ENCODE measurements at places on chromosomes 6 and 20.

DNA sequence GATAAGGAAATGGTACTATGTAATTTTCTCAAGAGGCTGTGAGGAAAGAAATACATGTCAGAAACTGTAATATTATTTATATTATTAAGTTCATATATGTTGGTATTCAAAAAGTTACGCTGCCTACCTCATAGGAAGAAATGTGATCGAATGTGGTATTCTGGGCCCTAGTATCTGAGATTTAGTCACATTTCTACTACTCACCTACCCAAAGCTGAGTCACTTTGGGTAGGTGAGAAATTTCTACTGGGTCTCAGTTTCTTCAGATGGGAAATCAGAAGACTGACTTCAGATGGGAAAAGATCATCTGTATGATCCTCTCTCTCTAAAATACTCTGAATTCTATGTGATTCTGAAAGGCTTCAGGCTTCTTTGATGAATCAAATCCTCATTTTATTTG is 411.0 kb downstream of the SYNE1 start:
- DNase-seq = no peak

DNA sequence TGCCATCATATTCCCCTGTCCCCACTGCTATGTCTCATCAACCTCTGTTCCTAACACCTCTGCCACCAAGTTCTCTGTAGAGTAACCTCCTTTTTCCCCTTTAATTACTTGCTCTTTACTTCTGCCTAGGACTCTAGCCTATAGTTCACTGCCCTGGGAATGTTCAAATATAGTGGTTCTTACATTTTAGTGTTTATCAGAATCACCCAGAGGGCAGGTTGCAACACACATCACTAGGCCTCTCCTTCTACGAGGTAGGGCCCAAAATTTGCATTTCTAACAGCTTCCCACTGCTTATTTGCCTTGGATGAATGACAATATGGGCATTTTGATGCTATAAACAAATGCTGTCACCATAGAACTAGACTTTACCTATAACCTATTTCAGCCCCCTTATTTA is 23.1 kb upstream of the C6orf141 start:
- no peak for DNase-seq

GRCh38 chr20:4946585-4946984 is 54.7 kb downstream of the SLC23A2 start:
- no peak for DNase-seq

GRCh38 chr6:105609375-105609991 is 206.6 kb upstream of the PREP start:
- DNase-seq = no peak

DNA sequence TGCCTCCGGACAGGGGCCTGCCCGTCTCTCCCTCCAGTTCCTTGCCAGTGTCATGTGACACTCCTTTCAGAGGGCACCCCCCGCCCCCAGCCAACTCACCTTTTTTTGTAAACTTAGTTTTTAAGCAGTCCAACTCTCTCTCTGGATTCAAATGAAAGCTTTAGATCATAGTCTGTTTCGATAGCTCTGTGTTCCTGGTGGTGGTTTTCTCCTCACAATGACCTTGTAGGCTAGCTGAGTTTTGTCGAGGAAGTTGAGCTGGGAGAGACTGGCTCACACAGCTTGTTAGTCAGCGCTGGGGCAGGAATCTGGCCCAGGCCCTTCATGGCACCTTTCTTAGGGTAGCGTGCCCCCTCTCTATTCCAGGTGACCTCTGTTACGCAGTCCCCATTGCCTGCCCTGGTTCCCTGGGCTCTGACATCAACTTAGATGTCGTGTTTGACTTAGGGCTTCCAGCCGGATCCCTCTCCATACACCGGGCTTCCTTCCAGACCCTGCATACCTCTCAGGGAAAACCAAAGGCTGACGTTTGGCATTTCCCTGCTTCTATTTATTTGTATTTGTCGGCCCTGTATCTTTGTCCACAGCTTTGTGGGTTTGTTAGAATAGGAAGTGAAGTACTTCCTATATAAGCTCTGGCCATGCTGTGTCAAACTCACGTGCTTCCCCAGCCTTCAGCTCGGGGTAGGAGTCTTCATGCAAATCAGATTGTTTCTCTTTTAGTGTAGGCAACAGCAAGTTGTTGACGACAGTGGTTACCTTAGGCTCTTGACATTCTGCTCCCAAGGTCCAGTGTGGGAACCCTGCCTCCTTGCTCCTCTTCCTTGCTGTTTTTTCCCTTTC is 12.7 kb downstream of the IGF2R start:
- DNase-seq = no peak

DNA sequence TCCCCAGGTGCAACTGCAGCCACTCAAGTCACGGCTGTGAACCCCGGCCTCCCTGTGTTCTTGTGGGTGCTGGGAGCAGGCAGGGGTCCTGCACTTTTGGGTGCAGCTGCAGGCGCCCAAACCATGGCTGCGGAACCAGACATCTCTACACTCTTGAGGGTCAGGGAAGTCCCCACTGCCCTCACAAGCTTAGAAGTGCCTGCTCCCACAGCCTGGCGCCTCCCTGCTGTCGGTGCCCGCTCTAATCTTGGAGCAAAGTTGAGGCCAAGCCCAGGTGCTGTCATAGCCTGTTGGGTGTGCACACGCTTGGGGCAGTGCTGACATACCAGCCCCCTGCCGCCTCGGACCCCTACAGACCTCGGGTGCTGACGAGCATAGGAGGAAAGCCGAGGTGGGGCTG is 6.2 kb downstream of the DEFB132 start:
- DNase-seq = no peak

GRCh38 chr6:139165324-139165723 is 30.4 kb downstream of the HECA start:
- no peak for DNase-seq

DNA sequence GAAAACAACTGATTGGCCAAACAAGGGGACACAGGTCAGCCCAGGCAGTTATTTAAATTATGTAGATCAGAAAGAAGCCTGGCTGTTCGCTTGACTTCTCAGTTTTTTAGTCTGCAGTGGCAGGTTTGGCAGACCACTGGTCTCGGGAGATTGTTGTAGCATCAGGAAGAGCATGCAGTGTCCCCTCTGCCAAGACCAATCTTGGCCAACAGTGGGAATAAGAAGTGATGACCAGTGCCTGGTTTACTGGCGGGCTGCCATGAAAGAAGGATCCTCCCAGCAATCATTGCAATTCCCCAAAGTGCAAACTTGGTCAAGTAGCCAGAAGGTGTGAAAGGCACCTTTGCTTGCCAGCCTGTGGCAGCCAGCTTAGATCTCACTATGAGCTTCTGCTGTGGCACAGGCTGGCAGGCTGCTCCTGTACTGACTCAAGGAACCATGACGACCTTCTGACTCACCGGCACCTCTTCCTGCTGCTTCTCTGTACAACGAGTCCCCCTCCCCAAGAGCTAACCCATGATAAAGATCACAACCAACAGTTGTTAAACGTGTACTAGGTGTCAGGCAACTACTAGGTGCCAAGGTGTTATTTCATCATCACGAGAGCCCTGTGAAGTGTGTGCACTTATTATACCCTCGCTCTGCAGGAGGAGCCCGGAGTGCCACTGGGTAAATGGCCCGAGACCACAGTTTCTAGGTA is 76.8 kb upstream of the DUSP22 start:
- no peak for DNase-seq

- no peak for DNase-seq
These were observed 779.3 kb upstream of the CITED2 start for GRCh38 chr6:140153703-140154102.

DNA sequence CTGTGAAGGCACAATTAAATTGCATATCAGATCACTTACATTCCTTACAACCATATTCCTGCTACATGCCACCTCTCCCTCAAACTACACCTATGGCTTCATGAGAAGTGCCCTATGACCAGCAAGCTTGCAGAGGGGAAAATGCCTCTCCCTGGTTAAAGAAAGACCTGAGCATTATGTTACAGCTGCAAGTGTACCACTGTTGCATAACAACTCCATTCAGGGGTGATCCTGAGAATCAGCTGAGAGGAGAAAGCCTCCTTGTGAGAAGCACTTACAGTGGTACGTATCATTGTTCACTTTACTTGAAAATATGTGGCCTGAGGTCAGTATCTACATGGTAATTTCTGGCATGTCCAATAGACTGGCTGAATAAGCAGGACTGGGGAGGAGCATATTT is 20.0 kb downstream of the PDSS2 start:
- no peak for DNase-seq

DNA sequence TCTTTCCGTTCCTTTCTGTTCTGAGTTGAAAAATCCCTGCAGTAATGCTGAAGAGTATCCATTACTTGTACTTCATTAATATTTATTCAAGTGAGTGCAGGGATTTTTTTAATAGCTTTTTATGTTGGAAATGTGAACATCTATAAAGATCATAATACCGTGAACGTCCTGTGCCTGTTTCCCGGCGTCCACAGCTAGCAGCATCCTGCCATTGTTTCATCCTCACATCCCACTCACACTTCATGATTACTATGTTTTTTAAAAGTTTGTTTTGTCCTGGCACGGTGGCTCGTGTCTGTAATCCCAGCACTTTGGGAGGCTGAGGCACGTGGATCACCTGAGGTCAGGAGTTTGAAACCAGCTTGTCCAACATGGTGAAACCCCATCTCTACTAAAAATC is 54.3 kb downstream of the SASH1 start:
- no peak for DNase-seq

GRCh38 chr6:90715093-90715655 is 128.3 kb upstream of the MAP3K7 start:
- no peak for DNase-seq

GRCh38 chr6:6651335-6651734 is 62.8 kb downstream of the LY86 start:
- no peak for DNase-seq

DNA sequence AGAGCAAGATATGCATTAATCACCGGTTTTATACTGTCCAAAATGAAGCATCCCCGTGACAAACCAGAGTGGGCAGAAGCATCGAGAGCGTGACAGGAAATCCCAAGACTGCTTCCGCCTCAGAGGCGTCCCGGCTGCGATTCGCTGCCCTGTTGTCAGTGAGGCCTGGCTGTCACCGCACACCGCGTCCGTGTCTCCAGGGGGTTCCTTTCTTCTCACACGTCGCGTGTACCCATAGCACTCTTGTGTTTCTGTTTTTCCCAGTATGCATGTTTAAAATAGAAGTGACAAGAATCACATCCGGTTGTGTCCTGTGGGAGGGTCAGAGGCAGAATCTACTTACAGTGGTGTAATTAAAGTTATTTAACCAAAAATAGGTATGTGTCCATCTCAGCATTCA is 8.3 kb upstream of the ADRM1 start:
- DNase-seq = no peak

GRCh38 chr20:41453010-41453950 is 86.7 kb upstream of the EMILIN3 start:
- DNase-seq = no peak

DNA sequence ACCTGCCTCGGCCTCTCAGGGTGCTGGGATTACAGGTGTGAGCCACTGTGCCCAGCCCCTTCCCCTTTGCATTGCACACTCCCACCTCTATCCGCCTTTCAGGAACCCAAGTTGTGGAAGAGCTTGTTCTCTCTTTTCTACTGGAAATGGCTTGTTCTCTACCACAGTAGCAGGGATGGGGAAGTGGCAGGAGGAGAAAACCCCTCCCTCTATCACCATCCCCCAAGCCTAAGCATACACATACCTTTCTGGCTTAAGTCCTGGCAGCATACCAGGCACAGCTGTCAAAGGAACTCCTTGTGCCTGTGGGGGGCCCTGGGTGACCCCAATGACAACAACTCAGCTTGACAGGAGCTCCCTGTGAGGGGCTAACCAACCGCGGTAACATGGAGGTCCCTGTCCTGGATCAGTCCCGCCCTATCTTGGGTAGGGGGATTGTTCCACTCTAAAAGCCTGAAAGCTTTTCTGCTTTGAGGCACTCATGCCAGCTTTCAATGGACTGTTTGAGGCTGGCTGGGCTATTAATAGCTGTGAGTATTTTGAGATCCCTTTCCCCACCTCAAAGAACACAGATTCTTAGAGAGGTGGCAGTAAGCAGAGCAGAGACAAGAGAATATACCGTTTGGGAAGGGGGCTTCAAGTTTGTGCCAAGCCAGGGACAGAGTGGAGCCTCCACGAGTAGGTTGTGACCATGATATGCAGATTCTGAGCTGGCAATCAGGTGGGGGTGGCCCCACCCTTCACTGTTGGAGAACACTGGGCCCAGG is 2.3 kb downstream of the KLHDC3 start:
- DNase-seq = no peak

DNA sequence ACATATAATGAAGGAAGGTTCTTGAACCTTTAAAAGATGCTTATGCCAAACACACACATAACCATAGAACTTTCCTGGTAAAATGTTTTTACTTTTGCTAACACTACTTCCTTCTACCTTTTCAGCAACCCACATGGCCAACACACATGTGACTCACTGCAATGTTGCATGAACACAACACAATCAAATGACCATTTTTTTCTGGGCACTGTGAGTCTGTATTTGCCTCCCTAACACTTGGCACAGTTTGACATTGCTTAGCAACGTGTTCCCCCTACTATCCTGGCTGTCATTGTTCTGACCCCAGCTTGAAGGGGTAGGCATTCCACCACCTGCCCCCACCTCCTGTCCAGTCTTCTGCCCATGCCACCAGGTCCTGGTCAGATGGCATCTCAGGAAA is 204.8 kb upstream of the PRND start:
- DNase-seq = no peak

- DNase-seq = no peak
These were observed 2.8 kb downstream of the RIOK1 start for GRCh38 chr6:7392402-7392801.

GRCh38 chr6:118865100-118865391 is 28.9 kb upstream of the ASF1A start:
- DNase-seq = no peak
